HTR-8/SVneo (cell line): ENCODE measurements at places on chromosomes 2 and 18.

- no peak for DNase-seq
Observed at GRCh38 chr2:239344857-239345216, 56.0 kb downstream of the HDAC4 start.

- DNase-seq = no peak
Observed at GRCh38 chr18:76398295-76398694, 96.7 kb downstream of the ZNF516 start.

- DNase-seq = no peak
Observed at GRCh38 chr2:23677836-23678235, 249.1 kb downstream of the ATAD2B start.

DNA sequence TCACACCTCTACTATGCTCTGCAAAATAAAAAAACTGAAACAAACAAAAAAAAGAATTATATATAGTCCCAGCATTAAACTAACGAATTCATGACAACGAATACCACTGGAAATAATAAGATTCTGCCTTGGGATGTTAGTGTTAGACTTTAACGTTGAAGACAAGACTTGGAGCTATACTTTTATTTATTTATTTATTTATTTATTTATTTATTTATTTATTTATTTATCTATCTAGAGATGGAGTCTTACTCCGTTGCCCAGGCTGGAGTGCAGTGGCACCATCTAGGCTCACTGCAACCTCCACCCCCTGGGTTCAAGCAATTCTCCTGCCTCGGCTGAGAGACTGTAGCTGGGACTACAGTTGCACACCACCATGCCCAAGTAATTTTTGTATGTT is 27.2 kb upstream of the PAPOLG start:
- no peak for DNase-seq

- peak; percentile 18 for DNase-seq
Observed at GRCh38 chr18:7567474-7568425, 634 bp downstream of the PTPRM start.

GRCh38 chr18:55485666-55486065 is 102.3 kb downstream of the TCF4 start:
- DNase-seq = no peak

DNA sequence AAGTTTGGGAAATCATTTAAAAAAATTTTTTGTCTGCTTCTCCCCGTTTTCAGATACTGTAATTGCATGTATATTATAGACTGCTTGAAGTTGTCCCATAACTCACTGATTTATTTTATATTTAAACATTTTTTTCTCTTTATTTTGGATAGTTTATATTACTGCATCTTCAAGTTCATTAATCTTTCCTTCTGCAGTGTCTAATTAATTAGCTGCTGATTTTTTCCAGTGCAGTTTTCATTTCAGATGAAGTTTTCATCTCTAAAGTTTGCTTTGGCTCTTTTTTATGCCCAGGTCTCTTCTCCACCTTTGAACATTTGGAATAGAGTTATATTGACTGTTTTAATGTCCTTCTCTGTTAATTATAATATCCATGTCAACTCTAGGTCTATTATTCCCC is 9.3 kb downstream of the CLIP4 start:
- no peak for DNase-seq

DNA sequence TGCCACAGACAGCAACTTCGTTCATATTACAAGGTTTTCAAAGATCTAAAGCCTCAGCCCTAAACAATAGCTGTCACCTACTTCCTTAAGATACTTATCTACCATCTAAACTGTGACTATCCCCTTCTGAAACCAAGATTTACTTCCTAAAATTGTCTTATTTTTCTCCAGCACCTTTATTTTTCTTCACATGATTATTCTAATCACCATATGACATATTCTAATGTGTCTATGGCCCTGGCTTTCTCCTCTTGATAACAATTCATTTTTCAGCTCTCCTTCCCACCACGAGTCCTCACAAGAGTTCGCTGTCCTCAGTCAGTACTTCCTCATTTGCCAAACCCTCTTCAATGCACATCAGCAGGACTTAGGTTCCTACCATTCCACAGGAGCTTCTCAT is 53.9 kb downstream of the RTTN start:
- no peak for DNase-seq

DNA sequence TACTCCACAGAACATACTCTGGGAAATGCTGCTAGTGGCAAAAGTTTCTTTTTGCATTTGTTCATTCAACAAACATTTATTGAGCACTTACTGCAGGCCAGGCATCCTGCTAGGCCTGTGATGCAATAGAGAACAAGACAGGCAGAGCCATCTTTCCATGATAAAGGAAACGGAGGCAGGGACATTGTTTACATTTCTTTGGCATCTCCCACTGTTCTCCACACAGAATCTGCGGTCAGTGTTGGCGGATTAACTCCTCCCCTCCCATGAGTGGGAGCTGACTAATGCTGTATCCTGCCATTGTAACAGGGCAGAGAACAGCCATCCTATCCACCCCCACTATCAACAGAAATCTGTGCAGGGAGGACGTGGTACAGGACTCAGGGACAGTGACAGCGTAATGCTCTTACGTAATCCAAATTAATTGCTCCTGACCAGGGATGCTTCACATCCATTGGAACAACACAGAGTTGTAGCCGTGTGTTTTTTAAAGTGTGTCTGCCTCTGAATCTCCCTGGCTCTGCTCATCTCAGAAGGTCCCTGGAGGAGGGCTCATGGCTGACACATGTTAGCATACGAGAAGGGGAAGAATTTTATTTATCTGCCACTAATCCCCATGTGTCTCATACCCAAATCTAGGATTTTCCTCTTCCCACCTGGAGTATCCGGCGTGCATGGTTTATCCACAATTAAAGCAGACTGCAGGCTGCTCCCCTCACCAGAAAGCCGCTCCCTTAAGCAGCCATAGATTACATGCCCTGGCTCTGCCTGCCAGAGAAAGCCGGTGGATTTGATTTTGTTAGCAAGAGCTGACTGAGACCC is 32.3 kb downstream of the STEAP3 start:
- DNase-seq = peak; percentile 79

DNA sequence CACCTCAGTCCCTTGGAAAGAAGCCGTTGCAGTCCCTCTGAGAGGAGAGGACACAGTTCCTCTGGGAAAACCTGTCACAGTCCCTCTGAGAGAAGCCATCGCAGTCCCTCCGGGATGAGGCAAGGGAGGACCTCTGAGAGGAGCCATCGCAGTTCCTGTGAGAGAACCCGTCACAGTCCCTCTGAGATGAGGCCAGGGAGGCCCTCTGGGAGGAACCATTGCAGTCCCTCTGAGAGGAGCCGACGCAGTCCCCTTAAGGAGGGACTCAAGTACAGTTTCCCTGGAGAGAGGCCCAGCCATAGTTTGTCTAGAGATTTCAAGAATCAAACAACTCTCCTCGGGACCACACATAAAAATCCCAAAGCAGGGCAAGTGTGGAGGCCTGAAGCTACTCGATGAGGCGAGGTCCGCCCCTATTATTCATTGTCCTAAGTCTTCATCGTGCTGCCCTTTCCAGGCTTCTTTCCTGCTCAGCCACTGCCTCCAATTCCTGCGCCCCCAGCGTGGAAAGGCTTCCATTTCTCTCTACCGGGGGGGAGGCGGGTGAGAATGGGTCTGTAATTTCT is 630 bp upstream of the ZNF512 start:
- DNase-seq = no peak

DNA sequence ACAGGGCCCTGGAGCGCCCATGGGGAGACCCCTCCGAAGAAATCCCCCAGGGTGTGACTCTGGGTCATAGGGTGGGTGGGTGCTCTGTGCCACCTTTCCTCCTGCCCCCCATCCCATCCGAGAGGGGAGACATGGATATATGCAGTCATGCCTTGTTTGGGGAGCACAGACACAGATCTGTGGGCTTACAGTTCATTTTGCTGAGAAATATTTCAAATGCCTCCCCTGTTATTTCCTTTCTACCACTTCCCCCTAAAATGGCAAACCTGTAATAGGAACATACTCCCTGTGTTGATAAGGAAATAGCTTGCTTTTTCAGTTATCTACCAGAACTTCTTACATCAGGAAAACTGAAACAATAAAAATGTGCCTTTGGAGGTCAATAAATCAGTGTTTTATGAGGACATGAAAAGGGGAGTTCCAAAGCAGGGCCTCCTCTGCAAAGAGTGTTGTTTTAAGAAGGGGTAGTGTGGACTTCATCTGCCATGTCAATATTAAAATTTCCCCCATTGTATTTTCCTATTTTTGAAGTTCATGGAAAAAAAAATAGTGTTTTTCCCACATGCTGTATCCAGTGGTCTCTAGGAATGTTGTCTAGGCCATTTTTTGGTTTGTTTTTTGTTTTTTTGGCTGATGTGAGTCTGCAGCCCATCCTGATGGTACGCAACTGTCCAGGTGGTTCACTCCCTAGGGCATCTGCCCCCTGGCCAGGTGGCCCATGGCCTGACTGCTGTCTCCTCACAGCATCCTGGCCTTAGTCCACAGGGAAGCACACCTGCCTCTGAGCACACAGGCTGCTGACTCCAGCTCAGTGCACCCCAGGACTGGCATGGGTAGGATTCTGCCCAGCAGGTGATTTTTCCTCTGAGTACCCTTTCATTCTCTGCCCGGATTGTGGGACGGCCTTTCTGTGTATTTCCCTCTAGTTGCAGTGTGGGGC is 3.7 kb downstream of the TNFRSF11A start:
- no peak for DNase-seq

- DNase-seq = peak; percentile 67
Observed at GRCh38 chr18:45793264-45793965, 32.1 kb upstream of the SIGLEC15 start.

GRCh38 chr2:155141418-155141817 is 442.9 kb downstream of the KCNJ3 start:
- no peak for DNase-seq

GRCh38 chr2:176501617-176502016 is 232.4 kb downstream of the MTX2 start:
- DNase-seq = no peak

- no peak for DNase-seq
Observed at GRCh38 chr2:218985021-218985324, at the start of gene FEV. FEV (minus strand) TSS chr2:218985184; CDS start chr2:218985075, 109 bp downstream.

- no peak for DNase-seq
Observed at GRCh38 chr2:4404363-4404762, 701.0 kb downstream of the DCDC2C start.

DNA sequence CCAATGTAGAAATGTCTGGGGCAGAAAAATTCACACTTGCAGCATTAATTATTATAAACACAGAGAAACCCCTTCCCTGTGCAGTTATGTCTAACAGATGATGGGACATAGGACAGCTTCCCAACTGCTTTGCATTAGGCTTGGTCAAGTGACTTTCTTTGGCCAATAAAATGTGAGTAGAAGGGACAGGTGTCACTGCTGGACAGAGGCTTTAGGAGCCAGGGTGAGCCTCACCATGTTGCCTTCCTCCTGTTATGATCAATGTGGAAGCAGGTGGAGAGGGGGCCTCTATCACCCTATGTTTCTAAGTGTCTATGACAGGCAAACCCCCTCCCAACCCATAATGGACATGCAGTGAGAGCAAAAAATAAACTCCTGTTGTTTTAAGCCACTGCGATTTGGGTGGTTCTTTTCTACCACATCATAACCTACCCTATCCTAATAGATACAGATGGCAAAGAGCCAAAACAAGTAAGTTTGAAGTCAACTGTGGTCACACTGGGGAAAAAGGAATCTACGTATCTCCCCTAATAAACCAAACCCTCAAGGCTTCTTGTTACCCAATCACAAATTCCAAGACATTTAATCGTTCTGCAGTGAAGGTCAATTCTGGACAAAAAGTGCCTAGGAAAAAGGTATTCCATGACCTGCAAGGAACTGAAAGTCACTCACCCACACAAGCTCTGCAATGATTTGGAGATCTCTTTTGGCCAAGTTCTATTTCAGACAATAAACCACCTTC is 28.6 kb upstream of the POU3F3 start:
- no peak for DNase-seq

DNA sequence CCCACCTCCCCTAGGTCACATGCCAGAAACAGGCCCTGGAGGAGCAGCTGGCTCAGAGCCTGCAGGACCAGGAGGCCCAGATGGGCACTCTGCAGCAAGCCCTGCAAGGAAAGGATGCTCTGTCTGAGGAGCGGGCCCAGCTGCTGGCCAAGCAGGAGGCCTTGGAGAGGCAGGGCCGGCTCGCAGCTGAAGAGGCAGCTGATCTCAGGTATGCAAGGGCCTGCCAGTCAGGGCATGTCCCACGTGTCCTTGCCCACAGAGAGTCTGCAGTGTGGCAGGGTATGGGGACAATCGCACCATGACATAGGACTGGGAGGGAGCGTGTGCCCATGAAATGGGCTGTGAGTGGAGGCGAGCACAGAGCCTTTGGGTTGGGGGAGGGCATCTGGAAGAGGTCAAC is 39.9 kb downstream of the CROCC2 start:
- no peak for DNase-seq

DNA sequence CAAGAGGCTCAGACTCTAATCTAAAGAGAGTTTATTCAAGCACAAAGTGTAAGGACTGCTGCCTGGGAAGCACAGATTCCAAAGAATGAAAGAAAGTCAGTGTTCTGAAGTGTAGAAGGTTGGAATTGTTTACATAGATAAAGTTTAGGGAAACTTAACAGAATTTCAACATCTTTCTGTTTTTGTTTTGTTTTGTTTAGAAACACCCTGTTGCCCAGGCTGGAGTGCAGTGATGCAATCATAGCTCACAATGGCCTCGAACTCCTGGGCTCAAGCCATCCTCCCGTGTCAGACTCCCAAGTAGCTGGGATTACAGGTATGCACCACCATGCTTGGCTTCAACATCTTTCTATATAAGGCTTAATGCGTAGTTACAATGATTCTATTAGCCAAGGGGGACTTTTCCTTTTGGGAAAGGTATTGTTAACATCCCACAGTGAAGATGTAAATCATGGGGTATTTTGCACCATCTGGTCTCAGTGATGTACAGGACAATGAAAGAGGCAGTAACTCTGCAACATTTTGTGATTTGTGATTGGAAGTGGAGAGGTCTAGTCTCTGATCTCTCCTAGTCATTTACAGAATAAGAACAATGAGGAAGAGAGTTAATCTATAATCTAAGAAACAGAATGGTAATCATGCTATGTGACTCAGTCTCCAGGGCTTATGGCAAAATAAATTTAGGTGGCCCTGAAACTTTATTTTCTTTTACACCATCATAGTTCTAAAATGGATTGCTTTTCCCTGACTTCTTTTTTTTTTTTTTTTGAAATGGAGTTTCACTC is 45.6 kb upstream of the MSH6 start:
- no peak for DNase-seq

- no peak for DNase-seq
Observed at GRCh38 chr2:127173057-127173456, 47.0 kb downstream of the CYP27C1 start.

DNA sequence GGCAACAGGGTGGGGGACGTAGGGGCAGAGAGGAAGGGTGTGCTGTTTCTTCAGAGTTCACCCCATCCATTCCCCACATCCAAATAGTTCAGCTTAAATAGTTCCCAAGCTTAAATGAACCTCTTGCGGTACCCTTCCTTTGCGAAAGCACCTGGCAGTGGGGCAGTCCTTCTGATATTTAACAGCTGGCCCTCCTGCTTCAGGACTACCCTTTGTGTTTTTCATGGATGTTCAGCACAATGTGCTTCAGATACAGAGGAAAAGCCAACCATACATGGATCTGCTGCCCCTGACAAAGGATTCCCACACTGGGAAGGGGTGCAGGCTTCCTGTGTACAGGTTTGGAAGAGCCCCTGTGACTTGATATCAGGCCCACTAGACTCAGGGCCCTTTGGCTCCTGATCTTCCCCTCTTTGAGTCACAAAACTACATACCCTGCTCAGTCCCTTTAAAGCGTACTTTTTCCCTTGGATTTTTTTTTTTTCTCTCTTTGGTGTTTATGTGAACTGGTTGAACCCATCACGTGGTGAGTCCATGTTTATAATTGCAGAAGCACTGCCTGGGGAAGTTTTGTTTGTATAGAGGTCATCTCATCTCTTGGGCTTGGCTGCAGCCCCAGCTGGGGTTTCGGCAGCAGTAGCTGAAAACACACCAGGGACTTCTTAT is 45.3 kb upstream of the IGFBP5 start:
- no peak for DNase-seq

GRCh38 chr2:47080888-47081301 is 74.2 kb downstream of the STPG4 start:
- no peak for DNase-seq
